ENCODE measurements at places on chromosomes 5 and 9. TPM values are rescaled to one million over a fixed set of nuclear protein-coding genes. Genes with fewer than 3 reads are reported as not detected.
A peak's percentile ranks its signal among the peaks of the same experiment; 100 is the strongest.

GDA gene
- total RNA-seq: not detected

NFIB gene
- total RNA-seq: not detected

C9 gene
- total RNA-seq: not detected

ARL14EPL gene
- not detected for total RNA-seq

NR4A3 gene
- 112 TPM for total RNA-seq

CBY3 gene
- 1.2 TPM for total RNA-seq

ASPN gene
- not detected for total RNA-seq

XRCC4 gene
- total RNA-seq: 12.8 TPM

PRLR gene
- not detected for total RNA-seq

DAB2IP gene
- 0.54 TPM for total RNA-seq

SLC1A1 gene
- total RNA-seq: 0.09 TPM

SLC6A7 gene
- not detected for total RNA-seq

EGFLAM gene
- not detected for total RNA-seq

ANKRD18B gene
- total RNA-seq: 0.56 TPM

DNA sequence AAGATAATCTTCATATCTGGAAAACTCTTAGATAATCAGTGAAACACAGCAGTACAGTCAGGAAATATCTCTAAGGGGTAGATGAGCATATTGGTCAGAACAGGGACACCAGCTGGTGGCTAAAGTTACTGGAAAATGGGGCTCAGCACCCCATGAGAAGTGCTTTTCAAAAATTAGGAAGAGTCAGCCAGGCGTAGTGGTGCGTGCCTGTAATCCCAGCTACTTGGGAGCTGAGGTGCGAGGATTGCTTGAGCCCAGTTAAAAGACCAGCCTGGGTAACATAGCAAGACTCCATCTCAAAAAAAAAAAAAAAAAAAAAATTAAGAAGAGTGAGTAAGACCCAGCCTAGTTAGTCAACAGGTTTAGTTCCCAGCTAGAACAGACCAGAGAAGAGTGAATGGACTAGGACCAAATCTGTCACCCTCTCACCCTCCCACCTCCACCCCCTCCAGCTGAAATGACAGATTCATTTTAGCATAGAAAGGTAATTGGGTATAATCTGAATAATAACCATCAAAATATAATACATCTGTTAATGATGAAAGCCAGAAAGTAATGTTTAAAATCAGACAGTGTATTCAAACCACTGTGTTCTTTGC lies 120.9 kb downstream of the CDC42SE2 start:
- peak; percentile 68 for DNase-seq

GRCh38 chr5:140408750-140409241 lies 7.2 kb downstream of the ANKHD1 start:
- no peak for DNase-seq

- no peak for DNase-seq
Observed at GRCh38 chr9:127143920-127144465, 21.6 kb upstream of the ANGPTL2 start.

- no peak for DNase-seq
Observed at GRCh38 chr5:32539981-32540845, 45.1 kb upstream of the SUB1 start.

DNA sequence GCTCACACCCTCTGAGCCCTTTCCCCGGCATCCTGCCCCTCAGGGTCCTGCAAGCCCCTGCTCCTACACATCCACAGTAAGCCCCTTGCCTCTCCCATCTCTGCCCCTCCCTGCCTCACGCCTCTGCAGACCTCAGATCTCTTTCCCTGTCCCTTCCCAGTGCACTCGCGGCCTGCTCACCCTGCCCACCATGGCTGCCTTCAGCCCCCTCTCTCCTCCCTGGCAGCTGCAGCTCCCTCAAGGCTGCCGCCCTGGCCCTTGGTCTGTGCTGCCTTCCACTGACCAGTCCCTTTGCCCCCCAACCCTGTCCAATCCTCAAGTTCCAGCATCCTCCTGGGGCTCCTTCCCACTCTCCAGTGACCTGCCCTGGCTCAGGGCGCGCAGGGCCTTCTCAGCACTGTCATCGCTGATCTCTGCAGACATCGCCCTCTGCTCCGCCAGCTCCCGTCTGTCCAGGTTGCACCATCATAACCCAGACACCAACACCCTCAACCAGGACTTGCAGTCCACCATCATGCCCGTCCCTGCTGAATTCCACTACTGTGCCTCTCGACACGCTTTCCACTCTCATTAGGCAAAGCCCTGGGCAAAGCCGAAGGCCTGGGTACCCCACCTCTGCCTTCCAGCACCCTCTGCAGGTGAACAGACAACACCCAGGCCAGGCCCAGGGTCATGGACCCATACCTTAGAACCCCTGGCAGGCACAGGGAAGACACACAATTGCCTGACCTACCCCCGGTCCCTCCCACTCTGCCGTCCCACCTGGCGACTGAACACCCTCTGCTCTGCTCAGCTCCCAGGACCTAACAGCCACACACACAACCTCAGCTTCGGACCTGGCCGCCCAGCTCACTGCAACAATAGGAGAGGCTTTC lies 97.8 kb upstream of the RUFY1 start:
- no peak for DNase-seq

DNA sequence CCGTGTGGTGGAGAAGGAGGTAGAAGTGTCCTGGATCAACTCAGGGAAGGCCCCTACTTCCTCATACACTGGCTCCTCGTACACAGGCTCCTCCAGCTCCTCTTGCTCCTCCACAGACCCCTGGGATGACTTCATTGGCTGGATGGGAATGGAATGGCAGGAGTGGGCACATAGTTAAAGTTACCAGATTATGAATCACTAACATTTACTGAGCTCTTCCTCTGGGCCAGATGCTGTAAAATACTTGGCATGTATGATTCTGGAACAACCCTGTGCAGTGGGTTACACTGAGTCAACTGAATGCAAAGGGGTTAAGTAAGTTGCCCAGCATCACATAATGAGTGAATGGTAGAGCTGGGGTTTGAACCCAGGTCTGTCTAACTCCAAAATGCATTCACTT lies 3.1 kb upstream of the FCHSD1 start:
- no peak for DNase-seq

GRCh38 chr5:10836986-10837385 lies 76.0 kb upstream of the DAP start:
- DNase-seq: no peak

- DNase-seq: no peak
Observed at GRCh38 chr5:87210743-87211142, 56.9 kb upstream of the RASA1 start.

- DNase-seq: peak; percentile 3
Observed at GRCh38 chr5:18305288-18305924, 671.1 kb downstream of the TAF11L14 start.

DNA sequence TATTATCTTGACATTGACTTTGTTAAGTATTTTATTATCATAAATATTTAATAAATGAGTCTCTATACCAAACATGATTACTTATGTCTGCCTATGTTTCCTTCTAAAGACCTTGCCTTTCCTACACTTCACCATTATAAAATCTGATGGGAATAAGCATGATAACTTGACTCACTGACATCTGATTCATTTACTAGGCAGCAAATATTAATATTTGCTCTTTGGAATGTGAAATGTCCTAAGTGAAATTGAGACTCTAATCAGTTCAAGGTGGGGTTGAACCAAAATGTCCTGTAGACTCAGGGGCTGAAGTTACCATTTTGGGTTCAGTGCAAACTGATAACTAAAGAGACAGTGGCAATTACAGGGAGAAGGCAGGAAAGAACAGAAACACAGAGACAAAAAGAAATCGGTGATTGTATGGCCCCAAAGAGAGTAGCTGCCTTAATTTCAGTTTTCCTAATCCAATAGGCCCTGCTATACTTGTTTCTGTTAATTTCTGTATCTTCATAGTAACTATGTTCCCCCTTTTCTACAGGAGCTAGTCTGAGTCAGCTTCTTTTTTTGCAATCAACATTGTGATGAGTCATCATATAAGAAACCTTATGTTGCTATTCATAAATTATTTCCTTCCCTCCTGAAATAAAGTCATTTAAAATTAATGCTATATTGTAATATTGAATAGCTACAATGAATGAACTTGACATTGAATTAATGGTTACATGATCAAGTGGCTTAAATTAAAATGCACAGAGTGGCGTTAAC lies 296.8 kb downstream of the PDE4D start:
- DNase-seq: no peak

DNA sequence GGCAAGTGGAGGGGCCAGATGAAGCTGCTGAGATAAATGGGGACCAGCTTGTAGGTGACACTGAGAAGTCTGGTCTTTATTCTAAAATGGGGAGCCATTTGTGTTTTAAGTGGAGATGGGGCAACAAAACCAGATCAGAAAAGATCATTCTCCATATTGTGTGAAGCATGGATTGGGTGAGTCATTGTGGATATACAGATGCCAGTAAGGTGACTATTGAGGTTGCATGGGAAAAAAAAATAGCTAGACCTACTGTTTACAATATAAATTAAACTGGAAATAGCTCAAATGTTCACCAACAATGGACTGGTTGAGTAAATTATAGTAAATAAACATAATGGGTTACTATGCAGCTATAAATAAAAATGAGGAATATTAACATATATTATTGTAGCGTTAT lies 5.4 kb upstream of the MAP1B start:
- no peak for DNase-seq

DNA sequence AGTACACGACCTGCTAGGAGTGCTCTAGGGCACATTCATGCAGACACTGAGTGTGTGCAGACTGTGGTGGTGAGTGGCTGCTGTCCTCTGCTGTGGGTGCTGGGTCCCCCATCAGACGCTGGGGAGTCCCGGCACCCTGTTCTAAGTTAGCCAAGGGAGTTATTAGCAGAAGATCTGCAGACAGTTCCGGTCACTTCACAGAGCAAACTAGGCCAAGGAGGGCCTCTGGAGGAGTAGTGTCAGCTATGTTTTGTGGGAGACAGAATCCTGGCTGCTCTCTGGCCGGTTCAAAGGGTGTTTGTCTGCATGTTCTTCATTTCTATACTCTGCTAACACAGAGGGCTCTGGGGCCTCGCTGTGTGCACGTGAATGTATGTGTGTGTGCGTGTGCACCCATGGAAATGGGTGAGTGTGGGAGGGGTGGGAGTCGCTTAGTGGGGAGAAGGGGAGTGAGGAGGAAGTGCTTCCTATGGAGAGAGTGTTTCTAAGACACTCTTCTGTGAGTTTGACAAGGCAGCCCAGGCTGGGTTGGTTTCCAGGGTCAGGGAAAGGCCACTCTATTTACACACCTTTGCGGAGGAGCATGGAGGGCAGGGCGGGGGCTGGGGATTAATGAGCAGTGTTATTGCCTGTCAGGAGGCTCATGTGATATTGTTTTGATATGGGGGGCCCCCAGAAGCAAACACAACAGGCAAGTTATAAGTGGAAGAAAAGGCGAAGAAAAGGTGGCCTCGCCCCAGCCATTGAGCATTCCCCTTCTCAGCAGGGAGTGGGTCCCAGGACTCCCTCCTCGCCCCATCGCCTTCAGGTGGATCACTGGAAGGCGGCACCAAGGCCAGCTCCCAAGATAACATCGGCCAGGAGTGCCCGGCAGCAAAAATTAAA lies 68.9 kb downstream of the MACROH2A1 start:
- DNase-seq: no peak

- DNase-seq: no peak
Observed at GRCh38 chr5:158200619-158201018, 341.7 kb upstream of the CLINT1 start.

- DNase-seq: no peak
Observed at GRCh38 chr5:21654-22233, 70.2 kb upstream of the PLEKHG4B start.

GRCh38 chr9:6614489-6614888 lies 31.0 kb downstream of the GLDC start:
- no peak for DNase-seq

GRCh38 chr5:55220433-55221185 lies 6.5 kb downstream of the MCIDAS start:
- DNase-seq: peak; percentile 36

DNA sequence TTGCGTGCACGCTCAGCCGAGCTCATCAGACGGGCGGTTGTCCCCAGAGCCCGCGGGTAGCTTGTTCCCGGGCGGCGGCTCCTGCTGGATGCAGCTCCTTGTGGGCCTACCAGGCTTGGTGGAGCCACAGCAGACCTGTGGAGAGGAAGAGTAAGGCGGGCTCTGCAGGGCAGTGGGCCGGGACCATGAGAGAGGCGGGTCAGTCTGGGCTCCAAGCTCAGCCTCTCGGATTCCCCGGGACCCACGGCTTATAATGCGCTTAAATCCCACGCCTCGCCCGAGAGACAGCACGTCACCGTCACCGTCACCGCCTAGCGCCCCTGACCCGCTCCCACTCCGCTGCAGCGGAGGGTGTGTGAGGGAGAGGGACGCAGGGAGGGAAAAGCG lies 1.9 kb upstream of the ANKRD18A start:
- no peak for DNase-seq

DNA sequence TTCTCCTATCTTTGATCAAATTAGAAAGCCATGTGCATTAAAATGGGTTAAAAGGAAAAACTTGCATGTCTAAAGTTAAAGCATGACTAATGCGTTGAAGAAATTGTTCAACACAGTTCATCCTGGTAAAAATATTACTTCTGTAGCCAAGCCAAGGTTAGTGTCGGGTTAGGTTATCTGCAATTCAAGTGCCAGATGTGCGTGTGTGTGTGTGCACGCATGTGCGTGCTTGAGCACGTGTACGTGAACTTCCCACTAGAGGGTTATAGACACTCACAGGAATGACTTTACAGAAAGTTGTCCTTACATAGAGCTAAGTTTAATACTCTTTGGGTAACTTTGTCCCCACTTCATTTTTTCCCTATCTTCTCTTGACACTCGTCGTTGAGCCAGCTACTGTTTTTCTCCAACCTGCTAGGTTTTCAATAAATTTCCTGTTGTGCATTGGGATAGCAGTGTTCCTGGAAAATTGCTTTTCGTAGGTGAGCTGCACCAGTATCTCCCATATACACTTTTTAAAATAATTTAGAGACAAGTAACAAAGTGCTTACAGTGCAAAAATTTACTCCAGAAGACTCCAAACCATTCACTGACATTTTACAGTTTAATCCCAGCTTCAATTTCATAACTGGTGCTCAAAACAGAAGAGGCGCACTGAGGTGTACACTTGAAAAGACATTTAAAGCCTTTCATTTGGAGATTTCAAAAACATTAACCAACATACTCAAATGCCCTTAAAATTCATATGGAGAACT lies 353.8 kb downstream of the NFIB start:
- DNase-seq: no peak

DNA sequence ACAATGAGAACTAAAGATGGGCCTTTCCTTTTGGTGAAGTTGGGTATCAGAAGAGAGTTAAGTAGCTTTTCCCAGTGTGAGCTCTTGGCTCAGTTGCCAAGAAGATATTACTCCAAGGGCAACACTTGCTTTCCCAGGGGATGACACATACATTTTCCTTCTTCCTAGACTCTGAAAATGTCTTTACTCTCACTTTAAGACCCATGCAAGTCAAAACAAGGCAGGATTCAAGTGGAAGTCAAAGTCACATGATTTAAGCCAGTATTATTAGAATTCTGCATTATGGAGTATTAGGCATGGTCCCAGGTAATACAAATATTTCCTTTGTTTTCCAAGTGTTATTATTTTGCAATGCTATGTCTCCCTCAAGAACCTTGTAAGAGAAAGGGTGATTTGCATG lies 175.1 kb downstream of the PPP2R2B start:
- DNase-seq: no peak

- no peak for DNase-seq
Observed at GRCh38 chr5:122464191-122464590, 152.2 kb downstream of the SNCAIP start.

GRCh38 chr5:124648902-124649467 lies 97.5 kb downstream of the ZNF608 start:
- DNase-seq: no peak
